ENCODE measurements at places on chromosomes 7 and 10. TPM values are rescaled to one million over a fixed set of nuclear protein-coding genes. Genes with fewer than 3 reads are reported as not detected.
A peak's percentile ranks its signal among the peaks of the same experiment; 100 is the strongest.

DNA sequence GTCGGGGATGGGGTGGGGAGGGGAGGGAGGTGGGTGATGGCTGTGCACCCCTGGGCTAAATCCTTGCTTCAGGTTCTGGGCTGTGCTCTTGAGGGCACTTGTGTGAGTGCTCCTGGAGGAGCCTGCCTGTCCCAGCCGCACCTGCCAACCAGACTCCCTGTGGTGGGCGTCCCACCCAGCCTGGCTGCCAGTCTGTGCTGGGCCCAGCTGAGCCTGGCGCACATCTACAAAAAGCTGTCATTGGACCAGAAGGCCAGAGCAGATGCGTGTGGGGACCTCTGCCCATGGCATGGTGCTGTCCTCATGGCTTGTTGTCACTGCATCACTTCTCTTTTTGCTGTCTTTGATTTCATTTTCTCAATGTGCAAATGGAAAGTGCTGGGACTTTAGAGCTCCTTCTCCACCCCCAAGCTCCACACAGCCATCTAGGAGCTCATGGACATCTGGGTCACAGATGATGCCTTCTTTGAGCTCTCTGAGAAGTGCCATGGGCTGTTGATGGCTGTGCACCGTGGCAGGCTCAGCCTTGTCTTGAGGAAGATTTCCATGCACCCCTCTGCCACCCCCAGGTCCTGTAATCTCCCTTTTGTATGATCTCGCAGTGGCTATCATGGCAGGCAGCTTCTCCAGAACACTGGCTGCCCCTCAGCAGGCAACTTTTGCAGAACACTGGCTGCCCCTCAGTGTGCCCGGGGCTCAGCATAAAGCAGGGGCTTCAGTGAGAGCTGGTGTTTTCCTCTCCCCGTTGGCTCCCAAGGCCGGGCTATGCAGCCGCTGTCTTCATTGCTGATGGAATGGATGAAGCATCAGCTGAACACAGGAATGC is 83.9 kb downstream of the ADCY1 start:
- H3K27ac ChIP-seq, result no peak overlapping the region
- no peaks in the 10 kb centered on the region for H3K27me3 ChIP-seq
- DNase-seq, result no peak
- no peak overlapping the region for H3K4me3 ChIP-seq
- H3K36me3 ChIP-seq, result no peaks in the 10 kb centered on the region

DNA sequence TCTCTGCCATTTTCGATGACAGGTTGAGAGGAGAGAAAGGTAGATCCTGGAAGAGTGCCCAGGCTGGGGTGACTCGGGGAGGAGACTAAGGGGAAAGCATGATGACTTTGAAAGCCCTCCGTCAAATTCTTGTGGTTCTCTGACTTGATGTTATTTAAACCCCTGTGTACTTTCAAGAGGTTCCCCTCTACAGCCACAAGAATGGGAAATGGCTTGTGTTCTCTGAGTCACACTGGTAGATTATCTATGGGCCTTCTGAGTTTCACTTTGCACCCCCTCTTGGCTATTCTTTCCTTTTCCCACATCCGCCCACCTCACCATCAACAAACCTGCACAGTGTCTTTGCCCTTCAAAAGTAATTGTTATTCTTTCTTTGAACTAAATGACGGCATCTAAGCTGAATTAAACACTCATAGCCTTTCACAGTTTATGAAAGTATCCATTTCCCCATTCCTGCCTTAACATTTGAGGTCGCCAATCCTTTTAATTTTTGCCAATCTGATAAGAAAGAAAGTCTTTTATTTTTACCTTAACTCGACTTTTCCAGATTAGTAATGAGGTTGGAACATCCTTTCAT is 24.1 kb downstream of the PRF1 start:
- peaks cover 2% of the 10 kb centered on the region for H3K36me3 ChIP-seq
- peak overlapping the region; percentile 89 for H3K27ac ChIP-seq
- DNase-seq, result peak; percentile 90
- peaks cover 66% of the 10 kb centered on the region for H3K4me1 ChIP-seq
- no peaks in the 10 kb centered on the region for H3K27me3 ChIP-seq

- no peaks in the 10 kb centered on the region for H3K27me3 ChIP-seq
- no peak overlapping the region for H3K27ac ChIP-seq
- H3K36me3 ChIP-seq, result no peaks in the 10 kb centered on the region
- no peaks in the 10 kb centered on the region for H3K4me1 ChIP-seq
- DNase-seq, result no peak
- H3K4me3 ChIP-seq, result no peak overlapping the region
Observed at GRCh38 chr10:121614613-121615434, 16.6 kb upstream of the FGFR2 start.

DNA sequence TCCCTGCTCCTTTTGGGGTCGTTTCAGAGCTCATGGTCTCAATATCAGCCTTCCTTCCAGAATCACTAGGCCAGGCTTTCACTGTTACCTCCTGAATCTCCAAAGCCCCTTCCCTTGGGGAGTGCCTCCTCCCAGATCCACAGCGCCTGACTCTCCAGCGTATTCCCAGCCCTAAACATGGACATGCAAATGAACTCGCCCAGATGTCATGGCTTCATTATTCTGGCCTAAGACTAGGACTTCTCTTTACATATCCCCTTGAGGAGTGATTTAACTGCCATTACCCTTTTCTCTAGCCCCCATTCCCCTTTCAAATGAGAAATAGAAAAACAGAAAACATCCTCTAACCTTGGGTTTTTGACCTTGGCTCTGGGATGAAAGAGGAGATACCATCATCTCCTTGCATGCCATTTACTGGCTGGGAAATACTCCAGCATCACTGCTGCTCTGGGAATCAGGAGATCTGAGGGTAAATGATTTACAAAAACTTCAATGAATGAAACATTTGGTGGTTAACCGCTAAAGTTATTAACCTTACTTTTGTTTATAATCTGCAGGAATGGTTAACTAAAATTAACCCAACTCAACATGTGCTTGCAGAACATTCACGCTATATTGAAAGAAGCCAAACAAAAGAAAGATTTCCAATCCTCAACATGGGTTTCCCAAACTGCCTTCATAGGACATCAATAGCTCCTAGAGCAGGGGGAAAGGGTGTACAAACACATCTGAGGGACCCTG is 37.0 kb downstream of the FAM171A1 start:
- no peak for DNase-seq
- peaks cover 2% of the 10 kb centered on the region for H3K27me3 ChIP-seq
- no peak overlapping the region for H3K4me3 ChIP-seq

- DNase-seq, result no peak
- no peaks in the 10 kb centered on the region for H3K36me3 ChIP-seq
- no peaks in the 10 kb centered on the region for H3K27me3 ChIP-seq
- H3K4me3 ChIP-seq, result no peak overlapping the region
- H3K27ac ChIP-seq, result no peak overlapping the region
- peaks cover 16% of the 10 kb centered on the region for H3K4me1 ChIP-seq
Observed at GRCh38 chr10:72049969-72050781, 38.2 kb downstream of the SPOCK2 start.

DNA sequence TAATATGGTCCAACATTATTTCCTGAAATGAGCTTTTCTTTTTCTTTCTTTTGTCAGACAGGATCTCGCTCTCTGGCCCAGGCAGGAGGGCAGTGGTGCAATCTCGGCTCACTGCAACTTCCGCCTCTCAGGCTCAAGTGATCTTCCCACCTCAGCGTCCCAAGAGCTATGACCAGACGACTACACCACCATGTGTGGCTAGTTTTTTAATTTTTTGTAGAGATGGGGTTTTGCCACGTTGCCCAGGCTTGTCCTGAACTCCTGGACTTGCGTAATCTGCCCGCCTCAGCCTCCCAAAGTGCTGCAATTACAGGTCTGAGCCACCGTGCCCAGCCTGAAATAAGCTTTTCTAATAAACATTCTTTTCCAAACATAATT is 48.6 kb downstream of the CUL2 start:
- H3K4me3 ChIP-seq, result no peak overlapping the region
- no peaks in the 10 kb centered on the region for H3K27me3 ChIP-seq
- H3K27ac ChIP-seq, result peak overlapping the region; percentile 37
- H3K36me3 ChIP-seq, result peaks cover 43% of the 10 kb centered on the region

DNA sequence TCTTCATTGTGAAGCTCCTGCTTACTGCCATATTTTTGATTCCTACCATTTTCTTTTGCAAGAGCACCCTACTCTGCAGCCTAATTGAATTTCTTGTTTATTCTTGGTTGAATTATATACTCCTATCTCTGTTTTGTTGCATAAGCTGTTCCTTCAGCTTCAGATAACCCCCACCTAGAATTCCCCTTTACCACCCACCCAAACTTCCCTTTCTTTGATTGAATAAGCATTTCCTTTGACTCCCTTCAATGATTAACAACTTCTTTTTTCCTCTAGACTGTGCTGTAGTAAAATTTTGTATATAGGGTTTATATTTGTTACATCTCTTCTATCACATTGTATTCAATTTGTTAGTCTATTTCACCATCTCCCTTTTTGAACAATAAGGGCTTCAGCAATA is 168.1 kb downstream of the GPR37 start:
- no peak overlapping the region for H3K27ac ChIP-seq
- H3K4me1 ChIP-seq, result no peaks in the 10 kb centered on the region
- H3K4me3 ChIP-seq, result no peak overlapping the region
- H3K36me3 ChIP-seq, result no peaks in the 10 kb centered on the region
- DNase-seq, result no peak
- H3K27me3 ChIP-seq, result no peaks in the 10 kb centered on the region

The OR2F2 gene
- total RNA-seq, result not detected

The HSPB1 gene
- total RNA-seq, result 40.4 TPM

The PRPS1L1 gene
- total RNA-seq, result not detected
